D341Med (cell line): ENCODE measurements at places on chromosomes 3 and 15.

- DNase-seq: no peak
Observed at GRCh38 chr3:15845475-15845874, 47.7 kb upstream of the ANKRD28 start.

DNA sequence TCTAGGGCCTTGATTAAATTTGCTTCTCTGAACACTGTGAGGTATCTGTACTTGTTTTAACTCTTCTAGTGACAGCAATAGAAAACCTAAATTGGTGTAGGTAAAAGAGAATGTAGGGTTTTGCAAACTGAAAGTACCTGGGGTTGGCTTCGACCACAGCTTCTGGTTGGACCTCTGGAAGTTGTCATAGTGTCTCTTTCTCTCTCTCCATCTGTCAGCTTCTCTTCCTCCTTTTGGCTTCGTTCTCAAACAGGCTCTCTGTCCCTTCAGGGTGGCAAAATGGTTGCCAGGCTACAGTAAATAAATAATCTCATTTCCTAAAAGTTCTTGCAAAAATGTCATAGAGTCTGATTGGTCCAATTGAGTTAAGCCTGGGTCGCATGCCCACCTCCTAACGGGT, 149.3 kb upstream of the CTDSPL start:
- no peak for DNase-seq

GRCh38 chr15:66408254-66408653, 21.5 kb downstream of the MAP2K1 start:
- peak; percentile 50 for DNase-seq

DNA sequence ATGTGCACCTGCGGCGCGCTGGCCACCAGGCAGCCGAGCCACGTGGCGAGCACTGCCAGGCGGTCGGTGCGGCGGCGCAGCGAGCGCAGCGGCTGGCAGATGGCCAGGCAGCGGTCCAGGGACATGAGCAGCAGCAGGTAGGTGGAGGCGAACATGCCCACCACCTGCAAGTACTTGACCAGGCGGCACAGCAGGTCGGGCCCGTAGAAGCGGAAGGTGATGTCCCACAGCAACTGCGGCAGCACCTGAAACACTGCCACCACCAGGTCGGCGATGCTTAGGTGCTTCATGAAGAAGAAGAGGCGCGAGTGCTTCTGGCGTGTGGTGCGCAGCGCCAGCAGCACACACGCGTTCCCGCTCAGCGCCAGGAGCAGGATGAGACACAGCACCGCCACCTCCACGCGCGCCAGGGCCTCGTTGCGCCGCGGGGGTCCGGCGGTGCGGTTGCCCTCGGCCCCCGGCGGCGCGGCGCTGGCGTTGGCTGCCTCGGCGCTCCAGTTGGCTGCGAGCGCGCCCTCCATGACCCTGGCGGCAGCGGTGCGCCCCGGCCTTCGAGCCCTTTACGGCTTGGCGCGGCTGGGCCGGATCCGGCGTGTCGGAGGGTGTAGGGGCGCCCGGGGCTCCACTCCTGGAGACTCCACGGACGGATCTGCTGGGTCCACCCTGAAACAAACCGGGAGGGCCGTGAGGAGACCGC, 1.6 kb downstream of the OXTR start:
- DNase-seq: peak; percentile 62

DNA sequence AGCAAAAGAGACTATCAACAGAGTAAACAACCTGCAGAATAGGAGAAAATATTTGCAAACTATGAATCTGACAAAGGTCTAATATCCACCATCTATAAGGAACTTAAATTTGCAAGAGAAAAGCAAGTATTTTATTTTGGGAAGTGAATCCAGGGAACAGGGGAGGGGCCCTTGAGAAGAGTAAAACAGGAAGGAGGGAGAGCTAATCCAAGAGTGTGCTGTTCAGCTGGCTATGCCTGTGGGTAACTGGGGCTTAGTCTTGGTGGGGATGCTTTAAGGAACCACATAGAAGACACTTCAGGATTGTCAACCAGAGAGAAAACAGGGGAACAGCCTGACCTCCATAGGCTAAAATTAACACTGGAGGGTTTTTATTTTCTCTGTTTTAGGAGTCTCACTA, 3.9 kb upstream of the HHLA2 start:
- DNase-seq: no peak

DNA sequence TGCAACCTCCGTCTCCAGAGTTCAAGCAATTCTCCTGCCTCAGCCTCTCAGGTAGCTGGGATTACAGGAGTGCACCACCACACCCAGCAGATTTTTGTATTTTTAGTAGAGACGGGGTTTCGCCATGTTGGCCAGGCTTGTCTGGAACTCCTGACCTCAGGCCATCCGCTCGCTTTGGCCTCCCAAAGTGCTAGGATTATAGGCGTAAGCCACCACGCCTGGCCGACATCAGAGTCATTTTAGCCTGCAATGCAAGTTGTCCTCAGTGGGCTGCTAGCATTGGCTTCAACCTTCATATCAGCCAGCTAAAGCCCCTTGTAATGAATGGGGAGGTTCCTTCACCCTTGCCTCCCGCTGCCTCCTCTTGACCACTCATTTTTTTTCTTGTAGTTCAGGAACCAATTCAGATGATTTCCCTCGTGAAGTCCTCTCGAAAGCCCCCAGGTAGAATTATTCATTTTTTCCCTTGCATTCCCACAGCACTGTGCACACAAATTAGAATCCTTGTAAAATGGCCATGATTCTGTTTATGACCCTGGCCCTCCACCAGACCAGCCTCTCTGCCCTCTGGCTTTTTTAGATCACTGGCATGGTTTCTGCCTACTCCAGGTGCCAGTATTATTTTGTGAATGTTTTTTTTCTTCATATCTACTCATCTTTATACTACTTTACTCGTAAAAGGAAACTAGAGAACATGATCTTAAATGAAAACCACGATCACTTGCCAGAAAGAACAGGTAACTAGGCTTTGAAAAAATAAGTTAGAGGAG, 29.1 kb downstream of the FLNB start:
- DNase-seq: no peak

DNA sequence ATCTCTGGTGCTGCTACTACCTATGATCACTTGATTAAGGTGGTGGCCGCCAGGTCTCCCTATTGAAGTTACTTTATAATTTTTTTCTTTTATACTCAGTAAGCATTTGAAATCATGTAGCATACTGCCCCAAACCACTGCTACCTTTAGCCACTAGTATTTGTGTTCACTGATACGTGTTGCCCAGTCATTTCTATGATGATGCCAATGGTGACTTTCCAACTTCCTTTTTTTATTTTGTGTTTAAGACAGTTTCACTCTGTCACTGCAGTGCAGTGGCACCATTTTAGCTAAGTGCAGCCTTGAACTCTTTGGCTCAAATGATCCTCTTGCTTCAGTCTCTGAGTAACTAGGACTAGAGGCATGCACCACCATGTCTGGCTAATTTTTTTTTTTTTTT, 598.2 kb downstream of the NAALADL2 start:
- DNase-seq: no peak
